ENCODE measurements at places on chromosomes 16 and 17.

GRCh38 chr16:19948186-19949104, 63.8 kb upstream of the GPRC5B start:
- no peak for DNase-seq

DNA sequence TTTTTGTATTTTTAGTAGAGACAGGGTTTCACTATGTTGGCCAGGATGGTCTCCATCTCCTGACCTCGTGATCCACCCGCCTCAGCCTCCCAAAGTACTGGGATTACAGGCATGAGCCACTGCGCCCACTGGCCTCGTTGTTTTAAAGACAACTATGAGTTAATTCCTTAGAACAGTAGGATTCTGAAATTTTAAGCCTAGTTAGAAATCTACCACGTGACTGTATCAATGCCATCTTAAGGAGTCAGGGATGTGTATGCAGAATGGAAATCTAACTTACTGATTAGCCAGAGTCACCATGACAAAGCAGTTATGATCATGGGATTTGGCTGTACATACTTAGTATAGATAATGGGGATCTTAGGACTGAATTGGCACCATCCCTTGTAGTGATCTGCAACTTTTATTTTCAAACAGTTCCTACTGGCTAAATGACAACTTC, 2.8 kb downstream of the CEP20 start:
- no peak for DNase-seq

DNA sequence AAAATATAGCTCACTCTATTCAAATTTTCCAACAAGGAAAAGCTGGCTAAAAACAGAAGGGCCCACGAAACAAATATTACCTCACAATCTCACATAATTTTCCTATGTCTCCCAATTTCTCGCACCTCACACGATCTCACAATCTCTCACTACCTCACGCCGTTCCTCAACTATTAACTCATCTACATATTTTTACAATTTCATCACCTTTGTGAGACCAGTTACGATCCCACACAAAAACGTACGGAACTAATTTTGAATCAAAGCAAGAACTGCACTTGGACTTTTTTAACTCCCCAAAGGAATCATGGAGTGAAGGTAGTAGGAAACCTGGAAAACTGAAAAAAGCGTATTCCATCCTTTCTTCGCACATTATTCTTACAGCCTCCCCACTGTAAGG, 1.1 kb downstream of the CBX1 start:
- no peak for DNase-seq

GRCh38 chr16:57260294-57260929, 15.4 kb downstream of the ARL2BP start:
- DNase-seq = peak; percentile 57

DNA sequence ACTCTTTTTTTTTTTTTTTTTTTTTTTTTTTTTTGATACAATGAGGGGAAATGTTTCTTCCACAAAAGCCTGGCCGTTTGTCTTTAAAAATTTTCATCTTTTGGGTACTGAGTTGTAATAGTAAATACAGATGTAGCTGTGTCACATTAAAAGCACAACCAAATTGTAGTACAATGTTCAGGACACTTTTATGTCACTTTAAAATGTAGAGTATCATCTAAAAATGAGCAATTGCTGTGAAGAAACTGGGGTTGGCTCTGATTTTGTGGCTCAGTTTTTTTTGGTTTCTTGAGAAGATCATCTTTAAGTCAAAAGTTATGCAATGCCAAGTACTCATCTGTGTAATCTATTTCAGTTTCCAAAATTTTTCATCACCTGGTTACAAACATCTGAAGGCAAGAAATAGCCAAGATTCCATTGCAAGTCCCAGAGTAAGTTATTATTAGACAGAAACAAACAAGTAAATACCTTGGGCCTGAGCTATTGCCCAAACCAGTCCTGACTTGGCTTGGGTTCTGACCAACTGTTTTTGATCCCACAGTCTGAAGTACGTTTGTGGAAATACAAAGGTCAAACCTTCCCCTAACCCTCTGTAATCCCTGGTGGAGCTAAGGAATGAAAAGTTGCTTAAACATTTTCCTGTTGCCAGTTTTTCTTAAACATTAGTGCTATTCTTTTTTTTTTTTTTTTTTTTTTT, 717.2 kb downstream of the WWOX start:
- no peak for DNase-seq

DNA sequence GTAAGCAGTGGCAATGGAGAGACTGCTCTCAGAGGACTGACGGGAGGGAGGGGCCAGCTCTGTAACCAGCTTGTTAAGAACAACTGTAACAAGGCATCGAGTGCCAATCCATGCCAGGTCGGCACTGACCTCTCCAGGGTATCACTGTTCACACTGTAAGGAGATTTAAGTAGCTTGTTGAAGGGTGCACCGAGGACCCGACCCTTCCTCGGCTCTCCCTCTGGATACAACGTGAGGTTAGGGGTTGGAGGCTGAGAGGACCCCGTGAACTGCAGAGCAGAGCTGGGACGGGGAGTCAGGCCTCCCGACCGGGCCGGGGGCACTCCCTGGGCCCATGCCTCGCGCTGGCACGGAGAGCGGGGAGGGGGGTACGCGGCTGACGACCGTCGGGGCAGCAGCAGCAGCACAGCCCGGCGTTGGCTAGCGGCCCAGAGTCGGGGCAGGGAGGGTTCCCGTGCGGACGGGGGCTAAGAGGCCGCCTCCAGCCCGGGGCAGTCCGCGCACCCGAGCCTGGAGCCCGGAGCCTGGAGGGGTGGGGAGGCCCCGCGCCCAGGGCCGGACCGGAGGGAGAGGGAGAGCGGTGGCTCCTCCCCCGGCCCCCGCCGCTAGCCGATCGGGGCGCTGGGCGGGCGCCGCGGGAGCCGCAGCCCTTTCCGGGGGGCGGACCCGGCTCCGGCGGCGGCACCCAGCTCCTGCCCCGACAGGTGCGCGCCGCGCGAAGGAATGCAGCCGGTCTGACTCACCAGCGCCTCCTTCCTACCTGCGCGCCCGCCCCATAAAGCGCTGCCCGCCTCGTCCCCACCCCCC, at the start of gene ITGB4:
Gene ITGB4 (plus strand): TSS at position 804 of the 807 bp plus-strand sequence. CDS start 3,245 bp downstream, outside the sequence.
- DNase-seq = peak; percentile 68

GRCh38 chr17:49545007-49545660, 30.5 kb upstream of the NXPH3 start:
- no peak for DNase-seq

DNA sequence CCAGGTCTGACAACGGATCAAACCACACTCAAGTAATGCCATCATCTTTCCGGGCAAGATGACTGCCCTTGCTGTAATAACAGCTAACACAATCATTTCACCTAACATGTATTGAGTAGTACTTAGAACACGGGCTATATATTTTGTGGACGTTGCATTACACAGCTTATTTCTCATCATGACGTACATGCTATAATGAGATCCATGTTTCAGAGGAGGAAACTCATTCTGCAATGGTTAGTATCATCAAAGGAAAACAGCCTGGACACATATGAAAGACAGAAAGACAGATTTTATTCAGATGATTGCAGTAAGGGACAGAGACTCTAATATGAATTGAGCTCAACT, 446.7 kb downstream of the HS3ST3B1 start:
- no peak for DNase-seq

Data from activated naive CD4-positive, alpha-beta T cell treated with anti-CD3 and anti-CD28 coated beads for 36 hours (primary cell).